ENCODE measurements at places on chromosomes 3 and 15. TPM values are rescaled to one million over a fixed set of nuclear protein-coding genes. Genes with fewer than 3 reads are reported as not detected.

- no peak for DNase-seq
Observed at GRCh38 chr3:126777366-126777765, 73.3 kb downstream of the CHCHD6 start.

DNA sequence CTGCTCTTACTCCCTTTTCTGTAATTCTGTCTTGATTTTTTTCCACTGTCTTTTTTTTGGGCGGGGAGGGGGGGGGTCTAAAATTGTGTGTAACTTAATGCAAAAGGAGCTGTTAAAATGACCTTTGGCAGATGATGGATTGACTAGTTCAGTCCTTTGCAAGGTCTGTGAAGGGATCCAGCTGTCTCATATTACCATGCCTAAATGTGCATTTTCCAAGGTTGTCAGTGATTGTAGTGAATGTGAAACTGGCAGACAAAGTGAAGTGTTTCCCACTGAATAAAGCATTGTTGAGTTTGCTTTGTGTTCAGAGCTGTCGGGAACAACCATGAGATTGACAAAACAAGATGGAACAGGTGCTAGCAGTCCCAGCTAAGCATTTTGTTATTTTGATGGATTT, 110.1 kb upstream of the SKOR1 start:
- DNase-seq, result no peak

DENND6A gene
- 10.0 TPM for total RNA-seq

GRCh38 chr15:27665002-27665401, 434.1 kb downstream of the OCA2 start:
- DNase-seq, result no peak

LRIG1 gene
- 86.8 TPM for total RNA-seq

DNA sequence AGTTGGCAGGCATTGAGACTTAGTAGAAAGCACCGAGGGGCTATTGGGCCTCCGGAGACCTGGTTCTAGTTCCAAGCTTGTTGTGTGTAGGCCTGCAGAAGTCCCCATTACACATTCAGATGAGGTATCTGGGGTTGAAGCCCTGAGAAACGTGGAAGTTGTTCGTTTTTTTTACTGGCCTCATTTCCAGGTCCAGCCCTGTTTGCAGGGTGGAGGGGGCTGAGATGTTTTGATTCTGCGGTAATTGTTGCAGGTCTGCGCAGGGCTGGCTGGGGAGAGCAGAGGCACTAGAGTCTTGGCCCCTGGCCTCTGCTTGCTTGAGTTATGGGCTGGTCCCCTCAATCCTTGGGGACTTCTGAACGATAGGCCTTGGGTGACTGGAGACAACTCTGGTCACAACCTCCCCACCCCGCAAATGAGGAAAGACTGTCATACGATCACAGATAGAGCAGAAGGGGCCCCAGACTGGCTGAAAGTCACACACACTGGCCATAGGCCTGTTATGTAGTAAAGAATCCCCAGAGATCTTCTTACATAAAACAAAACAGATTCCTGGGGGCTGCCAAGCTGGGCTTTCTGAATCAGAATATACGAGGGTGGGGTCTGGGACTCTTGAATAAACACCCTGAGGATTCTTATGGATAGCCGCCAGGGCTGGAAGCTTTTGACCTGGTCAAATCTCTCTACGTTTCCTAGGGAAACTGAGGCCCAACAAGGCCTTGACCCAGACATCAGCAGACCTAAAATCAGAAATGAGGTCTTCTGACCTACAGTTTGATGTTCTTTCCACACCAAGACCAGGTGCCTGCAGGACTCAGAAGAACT, 15.6 kb downstream of the KBTBD13 start:
- no peak for DNase-seq

DNA sequence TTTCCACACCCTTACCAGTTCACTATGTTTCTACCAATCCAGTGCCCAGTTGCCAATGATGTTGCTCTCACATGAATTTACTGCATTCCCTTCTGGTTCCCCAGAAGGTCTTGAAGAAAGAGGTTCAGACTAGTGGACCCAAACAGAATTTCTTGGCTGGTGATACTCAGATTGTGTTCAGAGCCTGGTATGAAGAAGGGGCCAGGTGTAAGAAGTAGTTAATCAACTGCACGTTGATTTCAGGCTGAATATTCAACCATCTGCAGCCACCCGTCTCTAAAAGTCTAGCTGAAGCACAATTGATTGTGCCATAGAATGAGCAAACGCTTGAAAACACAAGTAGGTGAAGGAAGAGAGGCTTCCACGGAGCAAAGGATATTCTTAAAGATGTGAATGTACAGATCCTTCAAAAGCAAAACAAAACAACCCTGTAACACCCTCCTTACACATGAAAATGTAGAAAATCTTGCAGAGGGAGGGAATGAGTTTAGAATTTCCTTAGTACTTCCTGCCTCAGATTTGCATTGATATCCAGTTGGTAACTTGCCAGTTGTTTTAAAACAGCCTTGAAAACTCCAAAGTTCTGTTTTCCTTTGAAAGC, 4.7 kb downstream of the RBMS3 start:
- no peak for DNase-seq

Data from H1 (cell line).